ENCODE measurements at places on chromosomes 3 and 15.
A peak's percentile ranks its signal among the peaks of the same experiment; 100 is the strongest.

GRCh38 chr15:101613130-101614000 is 38.8 kb downstream of the TM2D3 start:
- no peak for DNase-seq

DNA sequence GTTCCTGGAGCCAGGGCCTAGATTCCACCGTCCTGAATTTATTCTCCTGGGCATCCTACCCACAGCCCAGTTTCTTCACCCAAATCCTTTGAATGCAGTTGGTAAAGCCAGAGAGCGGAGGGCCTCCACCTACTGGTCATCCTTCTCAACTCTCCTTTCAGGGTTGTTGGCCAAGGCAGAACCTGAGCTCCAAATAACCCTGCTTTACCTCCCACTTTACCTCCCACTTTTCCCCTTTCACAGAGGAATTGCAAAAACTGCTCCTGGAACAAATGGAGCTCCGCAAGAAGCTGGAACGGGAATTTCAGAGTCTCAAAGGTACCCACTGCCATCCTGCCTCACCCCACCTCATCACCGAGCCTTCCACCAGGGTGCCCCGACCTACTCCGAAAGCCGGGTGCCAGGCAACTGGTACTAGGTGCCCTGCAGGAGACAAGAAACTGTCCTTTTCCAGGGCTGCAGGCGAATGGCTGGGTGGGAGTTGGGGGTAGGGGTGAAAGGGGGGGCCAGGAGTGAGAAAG is 6.8 kb downstream of the SKOR1 start:
- peak; percentile 29 for DNase-seq

DNA sequence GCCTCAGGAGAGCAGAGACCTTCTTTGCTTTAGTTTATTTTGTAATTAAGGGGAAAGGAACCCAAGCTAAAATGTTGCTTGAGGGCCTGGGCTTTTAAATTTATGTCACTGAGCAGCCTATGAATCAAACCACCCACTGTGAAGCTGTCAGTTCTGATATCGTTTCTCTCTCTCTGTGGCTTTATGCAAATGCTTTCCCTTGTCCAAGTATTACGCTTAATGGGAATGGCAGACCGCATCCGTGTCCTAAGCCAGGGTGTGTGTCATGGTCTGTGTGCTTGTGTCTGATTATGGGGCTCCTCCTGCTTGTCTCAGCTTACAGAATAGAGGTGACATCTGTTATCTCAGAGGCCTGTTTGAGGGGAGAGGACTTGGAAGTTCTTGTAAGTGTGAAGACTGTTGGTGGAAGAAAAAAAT is 82.4 kb downstream of the EBLN2 start:
- peak; percentile 15 for DNase-seq

DNA sequence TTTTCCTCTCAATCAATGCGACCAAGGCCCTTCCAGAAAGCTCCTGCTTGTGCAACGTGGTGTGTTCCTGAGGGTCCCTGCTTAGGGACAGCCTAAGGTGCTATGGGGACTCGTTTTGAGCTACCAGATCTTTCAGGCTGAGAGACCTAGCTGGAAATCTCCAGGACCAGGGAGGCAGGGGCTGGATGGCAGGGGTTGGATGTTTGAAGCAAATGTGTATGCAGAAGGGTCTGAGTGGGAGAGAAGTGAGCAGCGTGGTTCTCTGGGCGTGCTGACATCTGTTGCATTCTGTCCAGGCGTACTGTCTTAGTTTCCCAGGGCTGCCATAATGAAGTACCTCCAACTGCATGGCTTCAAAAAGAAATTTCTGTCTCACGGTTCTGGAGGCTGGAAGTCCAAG is 31.7 kb upstream of the SLCO2A1 start:
- DNase-seq: no peak

DNA sequence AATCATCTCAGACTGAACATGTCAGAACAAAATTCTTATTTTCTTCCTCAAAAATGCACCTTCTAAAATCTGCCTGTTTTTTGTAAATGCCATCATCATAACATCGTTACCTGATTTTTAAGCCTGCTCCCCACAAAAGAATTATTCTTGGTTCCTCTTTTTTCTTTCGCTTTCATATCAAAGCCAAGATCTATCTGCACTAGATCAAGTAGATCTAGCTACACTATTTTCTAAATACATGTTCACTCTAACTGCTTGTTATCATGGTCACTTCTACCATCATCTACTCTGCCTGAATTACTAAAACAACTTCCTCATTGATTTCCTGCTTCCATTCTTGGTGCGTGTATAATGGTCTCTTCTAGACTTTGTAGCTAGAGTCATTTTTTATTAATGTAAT is 217.7 kb downstream of the ARPP21 start:
- peak; percentile 71 for DNase-seq

- DNase-seq: peak; percentile 79
Measured at GRCh38 chr15:33656168-33656567, 312.1 kb upstream of the CHRM5 start.

DNA sequence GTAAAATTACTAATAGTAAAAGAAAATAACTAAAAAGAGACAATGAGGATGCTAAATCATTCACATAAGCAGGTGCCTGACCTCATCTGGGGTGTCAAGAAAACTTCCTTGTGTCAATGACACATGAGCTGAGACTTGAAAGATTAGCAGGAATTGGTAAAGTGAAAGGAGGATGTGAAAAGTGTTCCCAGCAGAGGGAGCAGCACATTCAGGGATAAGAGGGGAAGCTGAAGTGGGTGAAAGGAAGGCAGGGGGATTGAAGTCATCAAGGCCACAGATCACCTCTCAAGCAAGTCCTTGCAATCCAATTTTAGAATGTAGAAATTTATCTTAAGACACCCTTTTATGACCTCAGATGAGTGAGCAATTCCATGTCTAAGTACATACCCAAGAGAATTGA is 60.2 kb upstream of the ACP3 start:
- peak; percentile 53 for DNase-seq

DNA sequence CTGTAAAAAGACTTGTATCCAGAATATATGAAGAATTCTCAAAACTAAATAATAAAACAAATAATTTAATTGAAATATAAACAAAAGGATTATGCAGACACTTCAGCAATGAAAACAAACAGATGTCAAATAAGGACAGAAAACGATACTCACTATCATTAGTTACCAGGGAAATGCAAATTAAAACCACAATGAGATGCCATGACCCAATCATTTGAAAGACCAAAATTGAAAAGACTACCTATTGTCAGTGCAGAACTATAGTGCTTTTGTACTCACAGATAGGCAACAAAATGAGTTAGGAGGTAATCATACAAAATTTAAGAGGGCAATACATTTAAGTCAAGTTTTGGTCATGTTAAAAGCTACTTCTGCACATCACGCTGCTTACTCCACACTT is 31.6 kb upstream of the OR5K4 start:
- DNase-seq: no peak

GRCh38 chr15:70169147-70169546 is 71.4 kb upstream of the TLE3 start:
- DNase-seq: no peak

DNA sequence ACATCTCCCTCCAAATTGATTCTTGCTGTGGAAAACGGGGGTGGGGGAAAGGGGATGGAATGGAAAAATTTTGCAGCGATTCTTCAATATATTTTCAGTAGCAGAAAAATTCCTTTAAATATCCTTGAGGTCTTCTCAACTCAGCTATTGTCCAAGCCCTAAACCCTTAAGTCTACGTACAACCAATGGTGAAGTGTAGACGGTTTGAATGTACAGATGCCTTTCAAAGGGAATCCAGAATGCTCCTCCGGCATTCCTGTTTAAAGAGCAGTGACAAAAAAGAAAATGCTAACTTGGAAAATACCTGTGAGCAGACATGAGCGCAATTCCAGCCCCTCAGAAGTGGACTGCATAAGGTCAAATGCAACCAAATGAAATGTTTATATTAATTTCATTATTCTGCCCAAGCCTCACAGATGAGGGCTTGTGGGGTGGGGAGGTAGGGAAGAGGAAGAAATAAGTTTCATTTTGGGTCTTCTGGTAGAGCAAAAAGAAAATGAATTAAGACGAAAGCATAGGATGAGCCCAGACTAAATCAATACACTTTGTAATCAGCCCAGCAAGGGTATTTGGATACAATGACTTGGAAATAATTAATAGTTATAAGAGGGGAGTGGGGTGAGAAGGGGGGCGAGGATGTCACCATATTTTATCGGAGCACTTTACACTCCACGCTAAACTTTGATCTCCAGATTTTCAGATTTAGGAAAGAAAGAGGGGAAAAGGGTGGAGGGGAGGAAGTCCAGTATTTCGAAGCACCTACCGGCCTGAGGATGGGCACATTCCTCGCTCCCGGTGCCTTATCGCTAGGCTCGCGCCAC is 2.7 kb downstream of the FOXP1 start:
- DNase-seq: no peak

DNA sequence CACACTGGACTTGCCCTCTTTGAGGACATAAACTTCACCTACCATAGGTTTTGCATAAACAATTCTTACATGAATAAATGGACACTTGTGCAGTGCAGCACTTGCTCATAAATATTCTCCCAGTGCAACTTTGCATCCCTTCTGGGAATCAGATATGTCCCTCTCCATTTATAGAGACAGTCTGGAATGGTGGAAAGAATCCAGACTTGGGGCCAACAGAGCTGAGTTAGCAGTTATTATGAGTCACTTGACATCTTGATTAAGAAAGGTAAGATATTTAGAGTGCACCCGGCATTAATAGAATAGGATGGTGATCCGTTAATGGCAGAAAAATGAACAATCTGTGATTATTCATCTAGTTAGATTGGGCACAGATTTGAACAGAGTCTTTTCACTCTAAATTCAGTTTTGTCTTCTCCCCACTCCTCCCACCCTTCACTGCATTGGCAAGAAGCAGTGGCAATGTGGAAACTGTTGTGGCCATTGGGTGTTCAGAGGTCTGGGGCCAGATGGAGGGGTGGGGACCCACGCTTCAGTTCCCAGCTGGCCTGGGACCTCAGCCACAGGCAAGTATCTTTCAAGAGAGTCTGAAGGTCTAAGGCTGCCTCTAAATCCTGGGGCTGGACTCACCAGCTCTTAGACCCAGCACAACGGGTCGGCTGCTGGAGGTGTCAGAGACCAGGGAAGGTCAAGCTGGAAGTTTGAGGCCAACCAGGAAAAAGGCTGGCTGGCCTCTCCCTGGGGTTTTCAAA is 58.9 kb upstream of the KY start:
- no peak for DNase-seq

- DNase-seq: no peak
Measured at GRCh38 chr15:68755731-68756130, 65.0 kb downstream of the ANP32A start.

- no peak for DNase-seq
Measured at GRCh38 chr3:104696470-104696869, 670.2 kb upstream of the ALCAM start.

GRCh38 chr3:126983276-126983652 is 349 bp downstream of the PLXNA1 start:
- DNase-seq: no peak

- DNase-seq: no peak
Measured at GRCh38 chr15:43230640-43231115, 9.9 kb upstream of the EPB42 start.

DNA sequence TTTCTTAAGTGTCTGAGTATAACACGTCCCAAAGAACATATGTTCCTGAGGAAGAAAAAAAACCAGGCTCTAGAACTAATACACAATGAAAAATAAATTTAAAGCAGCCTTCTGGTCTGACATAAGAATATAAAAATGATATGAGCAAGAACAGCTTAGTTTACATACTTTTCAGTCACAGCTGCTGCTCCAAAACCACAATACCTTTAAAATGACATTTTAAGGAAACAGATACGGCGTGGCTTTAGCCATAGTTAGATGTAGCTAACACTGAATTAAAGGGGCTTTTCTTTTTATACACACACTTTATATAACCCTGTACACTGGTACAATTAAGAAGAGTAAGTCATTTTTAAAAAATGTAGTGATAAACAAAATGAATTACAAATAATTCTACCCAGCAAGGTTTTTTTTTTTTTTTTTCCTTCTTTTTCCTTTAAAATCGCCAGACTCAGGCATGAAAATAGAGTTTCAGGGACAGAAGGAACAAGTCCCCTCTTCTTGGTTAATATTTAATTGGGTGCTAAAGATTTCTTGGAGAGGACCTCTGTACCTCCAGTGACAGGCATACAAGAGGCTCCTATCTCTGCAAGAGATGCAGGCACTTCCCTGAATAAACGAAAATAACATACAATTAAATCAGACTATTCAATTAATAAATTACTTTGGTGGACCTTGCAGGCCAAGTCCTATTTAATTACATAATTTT is 265.6 kb downstream of the FOXP1 start:
- peak; percentile 7 for DNase-seq

- no peak for DNase-seq
Measured at GRCh38 chr15:92117261-92117731, 263.8 kb downstream of the SLCO3A1 start.

- DNase-seq: no peak
Measured at GRCh38 chr3:55455915-55456314, 31.2 kb downstream of the WNT5A start.
